ENCODE measurements at places on chromosomes 2 and 18. TPM values are rescaled to one million over a fixed set of nuclear protein-coding genes. Genes with fewer than 3 reads are reported as not detected.

Gene DIPK1C
- 0.27 TPM for polyA plus RNA-seq

Gene EVA1A
- polyA plus RNA-seq: 15.7 TPM

Gene SCYGR6
- not detected for polyA plus RNA-seq

Gene COLEC11
- polyA plus RNA-seq: 4.5 TPM

Gene PTCD3
- 151 TPM for polyA plus RNA-seq

Gene TMEM37
- polyA plus RNA-seq: 62.4 TPM
